ENCODE measurements at places on chromosomes 5 and 9. TPM values are rescaled to one million over a fixed set of nuclear protein-coding genes. Genes with fewer than 3 reads are reported as not detected.
A peak's percentile ranks its signal among the peaks of the same experiment; 100 is the strongest.

The GARIN3 gene
- total RNA-seq: not detected

The UBAC1 gene
- total RNA-seq: 32.6 TPM

The EIF4E1B gene
- not detected for total RNA-seq

The CCDC183 gene
- 1.1 TPM for total RNA-seq

The PRLR gene
- total RNA-seq: not detected

GRCh38 chr9:127640908-127641545 is 28.9 kb downstream of the STXBP1 start:
- no peaks in the 10 kb centered on the region for H3K36me3 ChIP-seq
- H3K27ac ChIP-seq: no peak overlapping the region

GRCh38 chr5:141850244-141850768 is 27.9 kb downstream of the PCDH1 start:
- peak overlapping the region; percentile 93 for H3K27ac ChIP-seq
- peak overlapping the region; percentile 84 for H3K4me3 ChIP-seq
- peaks cover 2% of the 10 kb centered on the region for H3K27me3 ChIP-seq
- peak; percentile 19 for DNase-seq

GRCh38 chr5:179264053-179264782 is 81.0 kb downstream of the ADAMTS2 start:
- no peak for DNase-seq
- H3K4me1 ChIP-seq: no peaks in the 10 kb centered on the region
- H3K27me3 ChIP-seq: no peaks in the 10 kb centered on the region
- no peak overlapping the region for H3K27ac ChIP-seq
- H3K4me3 ChIP-seq: no peak overlapping the region

GRCh38 chr9:120932086-120932823 is 5.7 kb upstream of the TRAF1 start:
- H3K4me3 ChIP-seq: peak overlapping the region; percentile 14
- H3K27ac ChIP-seq: peak overlapping the region; percentile 100
- no peaks in the 10 kb centered on the region for H3K27me3 ChIP-seq
- no peak for DNase-seq

DNA sequence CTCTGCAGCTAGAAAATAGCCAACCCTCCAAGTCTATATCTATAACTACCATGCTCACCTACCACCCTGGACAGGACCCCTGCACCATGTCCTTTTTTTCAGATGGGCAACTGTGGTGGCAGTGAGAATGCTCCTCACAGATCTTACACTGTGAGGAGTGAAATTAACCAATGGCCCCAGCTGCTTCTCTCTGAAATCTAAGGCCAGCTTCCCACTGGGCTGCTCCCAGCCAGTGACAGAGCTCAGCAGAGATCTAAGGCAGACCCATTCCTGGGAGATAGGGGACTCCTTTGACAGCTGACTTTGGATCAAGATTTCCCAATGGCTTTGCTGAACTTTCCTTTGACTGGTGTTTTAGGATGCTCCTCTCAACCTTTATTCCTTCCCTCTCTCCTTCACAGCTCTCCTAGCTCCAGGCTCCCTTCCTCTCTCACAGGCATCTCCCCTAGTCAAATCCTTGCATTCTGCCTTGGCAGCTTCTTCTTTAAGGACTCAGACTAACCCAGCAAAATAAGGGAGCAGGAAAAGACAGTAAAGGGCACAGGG is 1.6 kb upstream of the ARAP3 start:
- peak overlapping the region; percentile 57 for H3K27ac ChIP-seq
- peaks cover 37% of the 10 kb centered on the region for H3K4me1 ChIP-seq
- H3K27me3 ChIP-seq: peaks cover 5% of the 10 kb centered on the region
- no peaks in the 10 kb centered on the region for H3K36me3 ChIP-seq

- H3K27ac ChIP-seq: peak overlapping the region; percentile 85
- no peaks in the 10 kb centered on the region for H3K27me3 ChIP-seq
- DNase-seq: no peak
- peaks cover 6% of the 10 kb centered on the region for H3K36me3 ChIP-seq
- H3K4me1 ChIP-seq: peaks cover 36% of the 10 kb centered on the region
Measured at GRCh38 chr5:151758141-151758429, 346 bp downstream of the ATOX1 start.

GRCh38 chr5:156641686-156642085 is 208.4 kb upstream of the PPP1R2B start:
- no peak for DNase-seq
- no peaks in the 10 kb centered on the region for H3K4me1 ChIP-seq
- H3K4me3 ChIP-seq: no peak overlapping the region
- H3K36me3 ChIP-seq: no peaks in the 10 kb centered on the region
- H3K27me3 ChIP-seq: peaks cover 24% of the 10 kb centered on the region

DNA sequence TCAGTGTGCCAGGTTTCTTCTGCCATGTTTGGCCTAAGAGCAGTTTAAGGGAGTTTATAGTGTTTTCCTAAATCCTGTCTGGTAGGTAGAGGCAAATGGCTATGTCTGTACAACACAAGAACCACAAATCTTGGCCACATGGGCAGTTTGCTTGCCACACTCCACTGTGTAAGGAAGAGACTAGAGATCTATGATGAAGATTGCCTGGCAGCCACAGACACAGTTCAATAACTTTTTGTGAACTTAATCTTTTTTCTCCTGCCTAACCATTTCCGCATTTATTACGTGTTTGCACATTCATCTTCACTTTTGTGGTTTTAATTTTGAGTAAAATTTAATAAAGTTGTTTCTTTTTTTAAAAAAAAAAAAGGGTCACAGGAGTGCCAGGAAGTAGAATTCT is 5.8 kb downstream of the MFAP3 start:
- H3K4me3 ChIP-seq: no peak overlapping the region
- no peaks in the 10 kb centered on the region for H3K27me3 ChIP-seq
- no peak overlapping the region for H3K27ac ChIP-seq

- H3K4me1 ChIP-seq: peaks cover 33% of the 10 kb centered on the region
- H3K27ac ChIP-seq: no peak overlapping the region
- DNase-seq: no peak
- peaks cover 90% of the 10 kb centered on the region for H3K36me3 ChIP-seq
- H3K27me3 ChIP-seq: no peaks in the 10 kb centered on the region
- H3K4me3 ChIP-seq: no peak overlapping the region
Measured at GRCh38 chr5:885127-885442, 7.5 kb downstream of the BRD9 start.

DNA sequence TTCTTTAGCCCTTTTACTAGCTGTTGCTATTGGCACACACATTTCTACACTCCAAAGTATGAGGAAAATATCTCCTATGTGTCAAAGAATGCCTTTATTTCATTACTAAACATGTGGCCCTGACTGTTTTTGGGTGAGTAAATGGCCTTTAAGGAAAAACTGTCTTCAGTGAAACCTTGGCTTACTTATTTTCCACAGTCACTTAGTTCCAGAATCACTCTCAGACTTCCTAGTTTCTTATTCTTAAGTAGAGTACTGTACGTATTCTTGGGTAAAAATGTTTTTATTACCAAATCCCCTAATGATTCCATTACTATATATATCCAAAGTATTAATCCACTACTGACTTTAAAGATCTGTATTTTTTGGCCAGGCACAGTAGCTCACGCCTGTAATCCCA is 27.5 kb downstream of the ERP44 start:
- H3K4me3 ChIP-seq: no peak overlapping the region
- no peak for DNase-seq
- peaks cover 8% of the 10 kb centered on the region for H3K4me1 ChIP-seq

DNA sequence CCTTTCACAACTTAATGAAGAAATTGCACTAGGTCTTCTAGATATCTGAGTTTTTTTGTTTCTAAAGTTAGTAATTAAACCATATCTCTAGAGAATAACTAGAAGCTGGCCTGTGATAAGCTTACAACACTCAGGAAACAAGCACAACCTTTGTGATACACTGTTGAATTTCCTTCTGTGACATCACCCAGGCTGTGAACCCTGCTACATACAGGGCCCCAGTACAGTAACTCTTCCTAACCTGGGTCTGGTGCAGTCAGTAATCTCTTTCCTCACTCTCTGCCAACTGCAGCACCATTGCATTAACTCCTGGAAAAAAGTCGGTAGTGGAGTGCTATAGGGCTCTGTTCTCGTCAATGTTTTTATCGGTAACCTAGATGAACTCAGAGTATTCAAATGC is 10.6 kb upstream of the IGFBPL1 start:
- no peaks in the 10 kb centered on the region for H3K36me3 ChIP-seq
- DNase-seq: no peak
- no peak overlapping the region for H3K27ac ChIP-seq
- peaks cover 6% of the 10 kb centered on the region for H3K4me1 ChIP-seq
- H3K27me3 ChIP-seq: peaks cover 7% of the 10 kb centered on the region
- H3K4me3 ChIP-seq: no peak overlapping the region

GRCh38 chr9:129309041-129309430 is 131.0 kb upstream of the IER5L start:
- no peaks in the 10 kb centered on the region for H3K36me3 ChIP-seq
- H3K4me1 ChIP-seq: peaks cover 8% of the 10 kb centered on the region
- peaks cover 2% of the 10 kb centered on the region for H3K27me3 ChIP-seq
- no peak overlapping the region for H3K27ac ChIP-seq
- no peak for DNase-seq
- no peak overlapping the region for H3K4me3 ChIP-seq

DNA sequence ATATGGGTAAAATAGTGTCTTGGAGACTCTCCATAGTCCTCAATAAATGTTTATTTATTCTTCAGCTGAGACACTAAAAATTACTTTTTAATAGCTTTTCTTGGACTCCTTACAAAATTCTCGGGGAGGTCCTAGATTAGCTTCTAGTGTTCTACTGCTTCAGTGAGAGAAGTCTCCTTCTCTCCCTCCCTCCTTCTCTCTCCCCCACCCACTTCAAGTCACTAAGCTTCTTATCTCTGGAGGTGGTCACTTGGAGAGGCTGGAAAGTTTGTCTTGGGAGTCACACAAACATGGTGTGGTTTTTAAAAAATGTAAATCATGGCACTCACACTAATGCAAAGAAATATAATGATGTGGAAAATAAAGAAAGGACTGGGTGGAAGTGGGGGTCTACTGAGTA is 64.1 kb downstream of the SEMA6A start:
- no peaks in the 10 kb centered on the region for H3K27me3 ChIP-seq
- H3K4me1 ChIP-seq: no peaks in the 10 kb centered on the region

DNA sequence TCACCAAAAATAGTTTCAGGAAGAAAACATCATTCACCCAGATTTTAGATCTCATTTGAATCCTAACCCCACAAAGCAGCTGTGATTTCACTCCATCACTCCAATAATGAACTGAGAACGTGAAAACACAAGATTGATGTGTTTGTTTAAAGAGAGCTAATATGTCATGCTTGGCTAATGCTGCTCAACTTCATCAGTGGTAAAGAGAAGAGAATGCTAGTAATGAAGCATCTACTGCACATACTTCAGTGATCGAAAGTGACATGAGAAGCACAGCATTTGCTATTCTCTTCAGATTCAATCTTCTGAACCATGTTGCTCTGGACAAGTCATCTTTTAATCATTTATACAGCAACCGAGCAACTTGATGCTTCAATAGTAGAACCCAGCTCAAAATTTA is 874.7 kb downstream of the EFNA5 start:
- H3K4me3 ChIP-seq: no peak overlapping the region
- no peaks in the 10 kb centered on the region for H3K4me1 ChIP-seq
- no peak overlapping the region for H3K27ac ChIP-seq

Measured in activated CD4-positive, alpha-beta T cell treated with anti-CD3 and anti-CD28 coated beads, Interleukin-2, amount 10 ng/mL, durations not matched to agents 7 days and 5 days (primary cell).